ENCODE measurements at places on chromosomes 1 and 21.

DNA sequence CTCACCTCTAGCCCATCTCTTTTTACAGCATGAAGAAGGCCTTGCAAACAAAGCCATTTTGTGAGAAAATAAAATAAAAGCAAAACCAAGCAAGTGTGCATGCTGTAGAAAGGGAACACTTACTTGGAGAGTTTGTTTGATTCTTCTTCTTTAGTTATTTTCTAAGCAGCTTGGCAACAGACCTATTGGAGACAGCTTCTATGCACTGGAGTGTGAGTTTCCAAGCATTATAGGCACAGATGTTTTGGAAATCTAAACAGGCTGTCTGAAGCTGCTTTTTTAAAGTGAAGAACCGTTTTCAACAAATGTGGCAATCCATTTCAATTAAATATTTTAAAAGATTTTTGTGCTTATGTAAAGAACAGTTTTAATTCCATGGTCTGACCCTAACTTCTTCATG lies 76.6 kb downstream of the NGF start:
- no peak for DNase-seq

- no peak for DNase-seq
Measured at GRCh38 chr1:18938008-18938706, 18.3 kb downstream of the IFFO2 start.

GRCh38 chr1:33045814-33046213 lies 9.1 kb upstream of the AK2 start:
- DNase-seq: no peak

- no peak for DNase-seq
Measured at GRCh38 chr1:66758241-66758755, 6.0 kb downstream of the DYNLT5 start.

DNA sequence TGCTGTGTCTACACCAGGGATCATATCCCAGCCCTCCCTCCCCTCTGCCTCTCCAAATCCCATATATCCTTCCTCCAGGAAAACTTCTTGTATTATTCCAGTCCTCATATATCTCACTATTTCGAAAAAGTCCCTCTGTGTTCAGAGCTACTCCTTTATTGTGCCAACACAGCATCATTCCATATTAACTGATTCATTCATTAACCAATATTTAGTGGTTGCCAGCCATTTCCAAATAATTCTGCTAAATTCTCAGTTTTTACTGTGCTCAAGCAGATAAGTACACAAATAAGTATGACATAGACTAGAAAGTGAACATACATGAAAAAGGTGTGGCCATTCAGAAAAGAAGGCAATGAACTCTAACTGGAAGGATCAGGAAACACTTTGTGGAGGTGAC lies 241.6 kb upstream of the DUSP10 start:
- no peak for DNase-seq

DNA sequence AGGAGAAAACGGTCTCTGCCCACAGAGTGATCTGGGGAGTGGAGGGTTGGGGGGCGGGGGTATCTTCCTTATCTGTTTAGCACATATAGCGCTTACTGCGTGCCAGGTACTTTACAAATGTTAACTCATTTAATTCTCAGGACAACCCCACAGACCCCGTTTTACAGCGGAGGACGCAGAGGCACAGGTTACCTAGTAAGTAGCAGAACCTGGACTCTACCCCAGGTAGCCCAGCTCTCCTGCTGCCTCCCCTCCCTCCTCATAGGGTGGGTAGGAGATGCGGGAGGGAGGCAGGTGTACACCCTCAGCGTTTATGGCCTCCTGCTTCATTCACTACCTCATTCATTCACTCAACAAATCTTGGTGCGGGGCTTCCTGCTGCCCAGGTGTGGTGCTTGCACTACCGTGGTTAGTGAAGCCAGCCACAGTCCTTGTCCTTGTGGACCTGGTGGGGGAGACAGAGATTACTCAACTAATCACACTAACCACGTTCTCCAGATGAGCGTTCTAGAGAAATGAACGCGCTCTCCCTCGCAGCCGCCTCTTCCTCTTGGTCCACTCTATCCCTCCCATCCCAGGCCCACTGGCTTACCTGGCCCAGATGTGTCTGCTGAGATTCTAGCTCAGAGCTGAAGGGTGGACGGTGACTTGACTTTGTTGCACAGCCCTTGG lies 102.0 kb downstream of the IER5 start:
- DNase-seq: no peak
